ENCODE measurements at places on chromosomes 11 and 22.

- DNase-seq = no peak
Measured at GRCh38 chr11:13859892-13860291, 102.6 kb upstream of the SPON1 start.

GRCh38 chr11:14267861-14268635 is 90.9 kb downstream of the RRAS2 start:
- DNase-seq = no peak

- DNase-seq = no peak
Measured at GRCh38 chr11:111148953-111149352, 96.6 kb upstream of the POU2AF2 start.

GRCh38 chr22:41991111-41991510 is 7.5 kb upstream of the WBP2NL start:
- DNase-seq = no peak

DNA sequence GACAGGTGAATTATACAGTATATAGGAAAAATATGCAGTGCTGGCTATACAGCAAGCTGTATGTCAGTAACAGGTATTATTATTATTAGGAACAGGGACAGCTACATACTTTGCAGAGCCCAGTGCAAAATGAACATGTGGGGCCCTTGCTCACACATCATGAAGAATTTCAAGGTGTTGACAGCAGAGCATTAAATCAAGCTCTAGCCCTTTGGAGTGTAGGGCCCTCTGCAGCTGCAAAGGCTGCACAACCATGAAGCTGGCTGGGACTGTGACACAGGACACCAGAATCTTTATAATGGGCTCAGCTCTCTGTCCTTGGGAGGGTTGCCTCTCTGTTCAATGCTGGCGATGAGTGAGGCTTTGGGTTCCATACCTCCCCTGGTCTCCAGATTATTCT is 44.9 kb upstream of the DAGLA start:
- DNase-seq = no peak

DNA sequence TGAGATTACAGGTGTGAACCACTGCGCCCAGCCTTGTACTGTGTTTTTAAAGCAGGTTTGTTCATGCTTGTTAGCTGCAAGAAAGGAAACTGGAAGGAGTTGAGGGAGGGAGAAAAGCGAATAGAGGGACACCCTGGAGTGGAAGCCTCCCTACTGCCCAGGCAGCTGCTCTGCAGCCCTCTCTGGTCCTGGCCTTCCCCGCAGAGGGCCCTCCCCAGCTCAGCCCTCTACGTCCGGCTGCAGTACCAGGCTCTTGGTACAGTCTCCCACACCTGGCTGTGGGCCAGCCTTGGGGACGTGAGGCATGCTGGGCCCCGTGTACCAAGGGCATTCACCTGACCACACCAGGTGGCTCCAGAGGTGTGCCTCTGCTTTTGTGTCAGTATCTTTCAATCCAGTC is 70.8 kb downstream of the MED15 start:
- DNase-seq = no peak

- DNase-seq = no peak
Measured at GRCh38 chr11:34067383-34068065, 16.0 kb downstream of the CAPRIN1 start.

- no peak for DNase-seq
Measured at GRCh38 chr11:102223859-102224258, 93.4 kb upstream of the BIRC3 start.

GRCh38 chr11:115280775-115281174 is 223.4 kb downstream of the CADM1 start:
- no peak for DNase-seq

- no peak for DNase-seq
Measured at GRCh38 chr11:70873736-70874412, 378.5 kb downstream of the SHANK2 start.

DNA sequence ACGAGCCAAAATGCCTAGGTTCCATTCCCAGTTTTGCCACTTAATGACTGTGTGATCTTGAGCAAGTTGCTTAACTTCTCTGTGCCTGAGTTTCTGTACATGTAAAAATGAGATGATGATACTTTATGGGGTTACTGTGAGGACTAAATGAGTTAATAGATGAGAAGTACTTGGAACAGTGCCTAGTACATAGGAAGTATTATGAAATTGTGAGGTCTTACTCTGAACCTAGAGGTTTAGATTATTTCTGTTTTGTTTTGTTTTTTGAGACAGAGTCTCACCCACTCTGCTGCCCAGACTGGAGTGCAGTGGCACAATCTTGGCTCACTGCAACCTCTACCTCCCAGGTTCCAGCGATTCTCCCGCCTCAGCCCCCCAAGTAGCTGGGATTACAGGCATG is 227.0 kb upstream of the POU2AF2 start:
- no peak for DNase-seq

DNA sequence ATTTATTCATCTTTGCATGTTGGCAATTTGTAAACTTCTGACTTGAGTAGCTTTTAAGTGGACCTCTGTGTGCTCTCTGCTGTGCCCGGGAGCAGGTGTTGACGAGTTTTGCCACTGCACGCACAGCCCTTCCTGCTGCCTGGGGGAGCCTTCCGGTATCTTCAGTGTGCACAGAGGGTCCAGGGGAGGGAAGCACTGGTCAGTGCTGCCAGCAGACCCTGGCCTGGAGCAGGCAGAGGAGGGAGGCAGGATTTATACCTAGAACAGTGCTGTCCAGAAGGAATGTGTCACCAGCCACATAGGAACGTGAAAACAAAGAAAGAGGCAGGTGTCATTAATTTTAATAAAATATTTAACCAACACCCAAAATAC is 403.6 kb downstream of the TBC1D22A start:
- no peak for DNase-seq

- DNase-seq = no peak
Measured at GRCh38 chr11:119897046-119897440, 168.0 kb upstream of the NECTIN1 start.

GRCh38 chr11:67640021-67640757 is 626 bp upstream of the TBX10 start:
- peak; percentile 27 for DNase-seq

GRCh38 chr11:121553806-121554205 is 101.0 kb upstream of the SORL1-AS1 start:
- no peak for DNase-seq

GRCh38 chr22:25911243-25911972 is 169.4 kb downstream of the MYO18B start:
- DNase-seq = no peak

GRCh38 chr11:114343020-114343419 is 46.8 kb downstream of the NNMT start:
- no peak for DNase-seq

DNA sequence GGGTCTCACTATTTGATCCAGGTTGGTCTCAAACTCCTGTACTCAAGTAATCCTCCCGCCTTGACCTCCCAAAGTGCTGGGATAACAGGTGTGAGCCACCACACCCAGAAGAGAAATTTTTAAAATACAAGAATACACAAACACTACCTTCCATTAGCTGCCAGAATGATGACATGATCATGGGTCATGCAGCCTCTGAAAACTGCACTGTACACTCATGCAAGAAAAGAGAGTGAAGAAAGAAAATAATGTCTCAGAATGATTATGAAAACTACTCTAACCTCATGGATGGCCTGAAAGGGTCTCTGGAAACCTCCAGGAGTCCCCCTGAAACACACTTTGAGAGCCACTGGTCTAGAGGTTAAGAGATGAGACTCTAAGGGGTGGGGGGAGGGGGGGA is 18.8 kb downstream of the VPS37C start:
- DNase-seq = no peak

DNA sequence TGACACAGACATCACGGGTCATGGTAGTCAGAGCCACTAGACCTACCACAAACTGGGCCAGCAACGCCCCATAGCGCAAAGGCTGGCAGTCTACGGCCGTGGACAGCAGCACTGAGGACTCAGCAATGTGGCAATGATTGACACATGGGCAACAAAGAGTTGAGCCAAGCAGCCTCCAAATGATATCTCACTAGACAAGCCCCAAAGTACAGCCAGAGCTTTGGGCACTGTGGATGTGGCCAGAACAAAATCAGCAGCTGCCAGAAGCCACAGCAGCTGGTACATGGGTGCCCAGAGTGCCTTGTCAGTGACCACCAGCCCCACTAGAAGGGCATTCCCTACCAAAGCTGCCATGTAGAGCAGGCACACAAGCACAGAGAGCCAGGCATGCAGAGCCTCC is 11.2 kb upstream of the UBQLNL start:
- DNase-seq = no peak

GRCh38 chr11:47187723-47188122 is 1.5 kb upstream of the PACSIN3 start:
- no peak for DNase-seq

- DNase-seq = no peak
Measured at GRCh38 chr11:15569305-15570025, 454.7 kb downstream of the INSC start.
